NCI-H1436 (cell line): ENCODE measurements at places on chromosomes 1 and 21.

GRCh38 chr21:25956993-25957714 is 213.4 kb downstream of the APP start:
- no peak for DNase-seq

GRCh38 chr1:243495442-243496186 is 239.8 kb downstream of the SDCCAG8 start:
- DNase-seq = no peak

DNA sequence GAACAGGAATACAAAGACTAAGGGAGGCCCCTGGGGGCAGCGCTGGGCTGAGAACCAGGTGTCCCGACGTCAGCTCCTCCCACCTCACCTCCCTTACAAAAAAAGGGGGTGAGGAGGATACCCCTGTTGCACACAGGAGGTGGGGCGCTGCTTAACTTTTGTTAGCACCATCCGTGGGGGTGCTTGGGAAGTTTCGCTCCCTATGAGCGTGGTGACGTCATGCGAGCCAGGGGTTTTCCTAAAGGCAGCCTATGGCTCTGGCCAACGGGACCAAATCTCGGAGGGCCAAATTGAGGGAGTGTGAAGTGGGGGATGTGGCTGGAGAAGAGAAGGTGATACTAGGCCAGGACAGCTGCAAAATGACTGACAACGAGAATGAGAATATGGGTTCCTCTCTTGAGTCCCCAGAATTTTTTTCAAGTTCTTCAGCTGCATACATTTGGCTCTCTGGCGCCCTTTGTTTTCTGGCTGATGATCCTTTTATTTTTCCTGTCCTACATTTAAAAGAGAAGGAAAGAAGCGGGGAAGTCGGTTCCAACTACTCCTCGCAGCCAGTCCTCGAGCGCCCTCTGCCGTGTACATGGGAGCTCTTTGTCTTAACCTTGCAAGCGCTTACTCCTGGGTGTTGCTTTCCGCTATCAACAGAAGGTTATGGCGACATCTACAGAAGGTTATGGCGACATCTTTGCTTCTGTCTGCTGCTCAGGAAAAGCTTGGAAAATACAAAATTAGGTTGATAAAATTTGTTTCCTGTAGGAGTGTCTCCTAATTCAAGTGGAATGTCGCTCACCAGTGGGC is 48.0 kb upstream of the ZC3H11B start:
- DNase-seq = no peak

GRCh38 chr21:37364722-37365121 is 1.9 kb upstream of the DYRK1A start:
- no peak for DNase-seq

DNA sequence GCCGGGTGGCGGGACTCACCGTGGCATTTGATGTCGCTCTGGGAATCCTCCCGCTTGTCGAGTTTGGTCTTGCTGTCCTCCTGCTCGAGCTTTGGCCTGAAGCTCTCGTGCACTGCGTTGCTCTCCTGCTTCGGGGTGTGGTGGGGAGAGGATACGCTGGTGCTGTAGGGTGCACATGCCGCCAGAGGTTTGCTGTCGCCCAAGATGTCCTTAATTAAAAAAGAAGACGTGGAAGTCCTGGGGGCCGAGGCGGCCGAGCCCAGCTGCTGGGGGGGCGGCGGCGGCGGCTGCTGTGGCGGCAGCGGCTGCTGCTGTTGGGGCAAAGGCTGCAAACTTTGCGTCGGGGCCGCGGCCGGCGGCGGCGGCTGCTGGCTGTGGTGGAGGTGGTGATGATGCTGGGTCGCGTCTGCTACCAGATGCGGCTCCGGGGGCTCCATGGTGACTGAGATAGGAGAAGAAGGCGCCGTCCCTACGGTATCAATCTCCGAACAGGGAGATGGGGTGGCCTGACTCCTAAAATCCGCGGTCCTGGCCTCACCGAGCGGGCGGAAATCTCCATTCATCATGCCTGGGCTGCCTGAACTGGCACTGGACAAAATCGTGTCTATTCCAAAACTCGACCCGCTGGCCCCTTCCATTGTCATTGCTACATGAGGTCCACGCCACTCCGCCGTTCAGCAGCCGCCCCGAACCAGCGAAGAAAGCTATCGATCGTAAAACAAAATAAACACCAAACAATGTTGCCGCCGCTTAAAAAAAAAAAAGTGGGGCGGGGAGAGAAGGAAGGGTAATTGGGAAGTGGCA is at the start of gene BARHL2:
Gene BARHL2 (minus strand): TSS at position 751 of the 804 bp plus-strand sequence. CDS start 107 bp downstream, at position 644.
- DNase-seq = no peak

- DNase-seq = no peak
These were observed 15.8 kb upstream of the TBCE start for GRCh38 chr1:235351441-235351840.

DNA sequence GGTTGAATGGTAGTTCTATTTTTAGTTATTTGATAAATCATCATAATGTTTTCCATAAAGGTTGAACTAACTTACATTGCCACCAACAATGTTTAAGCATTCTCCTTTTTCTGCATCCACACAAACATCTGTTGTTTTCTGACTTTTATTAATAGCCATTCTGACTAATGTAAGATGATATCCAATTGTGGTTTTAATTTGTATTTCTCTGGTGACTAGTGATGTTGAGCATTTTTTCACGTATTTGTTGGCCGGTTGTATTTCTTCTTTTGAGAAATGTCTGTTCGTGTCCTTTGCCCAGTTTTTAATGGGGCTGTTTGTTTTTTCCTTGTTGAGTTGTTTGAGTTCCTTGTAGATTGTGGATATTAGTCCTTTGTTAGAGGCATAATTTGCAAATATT is 24.6 kb upstream of the SLC35F3 start:
- no peak for DNase-seq

GRCh38 chr21:26093122-26093521 is 77.4 kb downstream of the APP start:
- peak; percentile 18 for DNase-seq

- DNase-seq = no peak
These were observed 125.3 kb upstream of the ETS2 start for GRCh38 chr21:38680401-38680800.

DNA sequence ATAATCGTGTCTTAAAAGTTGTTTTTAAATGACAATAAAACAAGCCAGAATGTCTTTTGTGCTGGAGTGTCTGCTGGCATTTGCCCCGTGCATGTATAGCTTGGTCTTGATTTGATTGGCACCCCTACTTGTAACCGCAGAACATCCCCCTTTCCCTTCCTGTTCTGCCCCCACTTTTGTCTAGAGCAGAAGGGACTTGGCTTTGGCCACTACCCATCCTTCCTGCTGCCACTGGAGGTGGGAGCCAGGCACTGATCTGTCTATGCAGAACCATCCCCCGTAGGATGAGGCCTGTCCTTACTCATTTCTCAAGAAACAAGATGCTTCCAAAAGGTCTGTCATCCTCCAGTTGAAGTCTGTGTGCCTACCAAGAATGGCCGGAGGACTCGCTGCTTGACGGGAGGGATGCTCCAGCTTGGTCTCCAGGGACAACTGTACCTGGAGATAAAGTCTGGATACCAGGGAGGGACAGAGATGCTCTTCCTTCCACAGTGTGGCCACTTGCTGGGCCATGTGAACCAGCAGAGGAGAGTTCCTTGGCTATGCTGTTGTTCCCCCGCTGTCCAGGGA is 1.1 kb upstream of the SLC27A3 start:
- no peak for DNase-seq

- DNase-seq = no peak
These were observed 411.2 kb upstream of the CAMK1G start for GRCh38 chr1:209172286-209172685.
